ENCODE measurements at places on chromosomes 1 and 21.

DNA sequence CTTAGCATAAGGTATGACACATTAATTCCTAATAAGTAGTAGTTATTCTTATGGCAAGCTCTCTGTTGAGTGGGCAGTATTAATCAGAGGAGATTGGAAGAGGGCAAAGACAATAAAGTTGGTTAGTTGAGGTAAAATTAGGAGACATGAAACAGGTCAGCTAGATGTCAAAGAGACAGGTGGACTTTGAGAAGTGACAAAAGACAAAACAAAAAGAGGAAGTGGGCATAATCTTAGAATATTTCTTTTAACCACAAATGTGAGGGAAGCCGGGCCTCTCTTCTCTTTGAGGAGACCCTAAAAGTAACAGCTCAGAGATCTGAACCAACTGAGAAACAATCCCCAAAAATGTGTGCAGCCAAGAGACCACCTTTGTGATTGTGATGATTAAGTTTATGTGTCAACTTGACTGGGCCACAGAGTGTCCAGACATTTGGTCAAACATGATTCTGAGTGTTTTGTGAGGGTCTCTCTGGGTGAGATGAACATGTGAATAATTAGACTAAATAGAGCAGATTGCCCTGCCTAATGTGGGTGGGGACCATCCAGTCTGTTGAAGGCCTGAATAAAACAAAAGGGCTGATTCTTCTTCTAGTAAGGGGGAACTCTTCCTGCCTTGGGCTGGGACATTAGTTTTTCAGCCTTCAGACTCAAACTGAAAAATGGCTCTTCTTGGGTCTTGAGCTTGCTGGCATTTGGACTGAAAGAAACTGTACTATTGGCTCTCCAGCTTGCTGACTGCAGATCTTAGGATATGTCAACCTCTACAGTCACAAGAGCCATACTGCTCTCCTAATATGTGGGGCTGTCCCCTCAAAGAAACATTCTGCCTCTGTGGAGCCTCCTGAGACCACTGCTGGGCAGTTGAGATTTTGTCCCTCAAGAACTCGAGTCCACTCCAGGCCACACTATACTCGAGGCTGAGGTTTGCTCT is 40.0 kb downstream of the FCRL5 start:
- DNase-seq: no peak

DNA sequence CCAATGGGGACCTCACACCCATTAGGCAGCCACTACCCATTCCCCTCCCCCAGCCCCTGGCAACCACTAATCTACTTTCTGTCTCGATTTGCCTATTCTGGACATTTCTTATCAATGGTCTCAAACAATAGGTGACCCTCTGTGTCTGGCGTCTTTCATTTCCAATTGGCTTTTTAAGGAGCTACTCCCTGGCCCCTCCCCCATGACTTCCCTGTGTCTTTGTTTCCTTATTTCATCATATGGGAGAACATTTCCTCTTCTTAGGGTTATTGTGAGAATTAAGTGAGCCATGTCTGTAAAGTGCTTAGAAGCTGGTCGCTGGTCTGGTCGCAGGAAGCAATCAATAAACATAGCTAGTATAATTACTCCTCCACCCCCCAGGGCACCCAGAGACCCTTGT is 80.9 kb downstream of the SPSB1 start:
- no peak for DNase-seq

DNA sequence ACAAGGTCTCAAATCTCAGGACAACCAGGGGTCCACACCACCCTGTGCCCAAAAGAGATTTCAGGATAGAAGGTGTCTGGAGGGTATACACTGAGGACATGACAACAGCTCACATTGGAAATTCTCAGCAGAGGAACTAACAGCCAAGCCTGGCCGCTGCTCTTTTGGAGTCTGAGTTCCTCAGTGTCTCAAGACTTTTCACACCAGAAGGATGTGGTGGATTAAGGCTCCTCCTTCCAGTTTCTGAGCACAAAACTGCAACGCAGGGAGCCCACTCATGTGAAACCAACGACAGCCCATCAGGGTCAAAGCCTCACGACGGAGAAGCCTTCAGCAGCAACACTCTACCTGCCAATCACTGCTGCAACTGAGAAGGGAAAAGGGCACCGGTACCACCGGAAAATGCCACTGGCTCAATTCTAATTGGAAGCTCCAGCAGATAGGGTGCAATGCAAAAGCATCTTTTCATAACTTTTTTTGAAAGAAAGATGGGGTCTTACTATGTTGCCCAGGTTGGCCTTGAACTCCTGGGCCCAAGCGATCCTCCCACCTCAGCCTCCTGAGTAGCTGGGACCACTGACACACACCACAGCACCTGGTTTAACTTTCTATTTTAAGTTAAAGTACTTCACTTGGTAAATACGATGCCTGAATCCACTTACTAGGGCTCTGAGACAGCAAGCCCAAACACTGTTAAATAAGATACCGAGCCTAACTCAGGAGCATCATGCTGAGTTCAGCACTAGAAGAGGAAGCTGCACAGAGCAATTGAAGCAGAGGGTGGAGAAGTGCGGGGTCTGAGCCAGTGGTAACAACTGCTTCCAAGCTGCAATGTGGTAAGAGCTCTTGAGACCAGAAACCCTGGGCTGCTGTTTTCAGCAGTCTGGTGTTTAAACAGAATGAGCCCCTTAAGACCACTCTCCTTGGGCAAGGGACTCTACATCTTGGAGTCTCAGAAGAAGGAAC is 7.8 kb downstream of the CAPZB start:
- peak; percentile 43 for DNase-seq

DNA sequence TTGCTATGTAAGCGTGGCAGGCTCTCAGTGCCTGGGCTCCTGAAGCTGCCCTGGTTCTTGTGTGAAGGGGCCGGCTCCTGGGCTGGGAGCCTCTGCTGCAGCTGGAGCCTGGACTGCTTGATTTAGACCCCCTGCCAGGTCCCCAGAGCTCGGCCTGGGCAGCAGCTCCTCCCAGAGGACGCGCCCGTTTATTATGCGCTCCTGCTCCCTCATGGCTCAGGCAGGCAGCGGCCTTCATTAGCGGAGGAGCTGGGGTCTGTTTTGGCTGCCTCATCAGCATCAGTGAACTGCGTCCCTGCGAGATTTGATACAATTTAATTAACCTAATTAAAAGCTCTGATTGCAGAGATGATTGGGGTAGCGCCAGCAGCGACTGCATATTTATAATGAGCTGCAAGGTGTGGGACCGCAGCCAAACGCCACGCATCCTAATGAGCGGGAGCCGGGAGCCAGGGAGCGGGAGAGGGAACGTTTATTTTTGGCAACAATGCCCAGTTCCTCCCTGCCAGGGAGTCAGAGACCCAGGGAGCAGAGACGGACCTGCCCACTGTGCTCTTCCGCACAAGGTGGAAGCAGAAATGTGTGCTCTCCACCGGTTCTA is 16.6 kb downstream of the UTP11 start:
- no peak for DNase-seq

DNA sequence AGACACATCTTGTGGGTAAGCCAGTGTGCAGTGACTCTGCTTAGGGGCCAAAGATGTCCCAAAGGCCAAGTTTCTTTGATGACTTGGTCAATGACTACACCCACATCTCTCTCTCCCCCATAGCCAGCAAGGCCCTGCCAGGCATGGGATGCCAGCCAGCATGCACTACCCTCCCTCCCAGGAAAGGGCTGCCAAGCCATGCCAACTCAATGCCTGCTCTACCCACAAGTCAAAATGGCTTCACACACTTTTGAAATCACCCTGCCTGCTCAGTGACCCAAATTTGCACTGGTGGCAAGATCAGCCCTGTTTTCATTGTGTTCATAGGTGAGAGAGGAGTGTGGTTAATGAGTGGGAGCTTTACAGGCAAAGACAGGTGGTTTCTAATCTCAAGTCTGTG is 112.5 kb downstream of the MATN1 start:
- DNase-seq: no peak

DNA sequence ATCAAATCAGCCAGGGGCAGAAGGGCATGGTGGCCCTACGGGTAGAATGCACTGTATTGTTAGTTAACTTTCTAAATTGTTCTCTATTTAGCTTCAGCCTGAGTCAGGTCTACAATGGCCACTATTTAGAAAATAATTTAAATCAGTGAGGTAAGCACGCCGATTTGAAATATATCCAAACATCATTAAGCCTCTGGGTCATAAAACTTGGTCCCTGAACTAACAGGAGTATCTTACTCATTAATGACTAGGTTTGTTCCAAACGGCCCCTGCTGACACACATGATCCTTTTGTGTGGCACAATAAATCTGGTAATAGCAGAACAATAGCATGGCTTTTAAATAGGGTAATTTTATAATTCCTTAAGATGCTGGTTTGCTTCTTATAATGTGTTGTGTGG is 48.4 kb downstream of the STX6 start:
- no peak for DNase-seq

GRCh38 chr21:45187646-45188045 is 100.0 kb downstream of the POFUT2 start:
- no peak for DNase-seq

DNA sequence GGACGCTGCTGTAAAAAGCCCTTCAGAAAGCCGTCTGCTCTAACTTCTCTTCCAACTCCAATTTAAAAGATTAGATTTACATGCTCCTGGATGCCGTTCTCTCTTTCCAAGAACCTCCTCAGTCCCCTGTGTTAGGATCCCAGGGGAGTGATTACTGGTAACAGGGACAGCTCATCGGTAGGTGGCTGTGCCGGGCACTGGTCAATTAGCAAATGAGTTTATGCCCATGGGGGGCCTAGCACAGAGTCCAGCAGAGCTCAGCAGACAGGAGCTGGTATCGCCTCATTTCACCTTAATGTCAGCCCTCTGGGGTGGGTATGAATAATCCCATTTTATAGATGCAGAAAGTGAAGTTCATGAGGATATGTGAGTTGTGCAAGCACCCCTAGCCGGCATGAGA is 191.9 kb downstream of the GRIK3 start:
- no peak for DNase-seq

DNA sequence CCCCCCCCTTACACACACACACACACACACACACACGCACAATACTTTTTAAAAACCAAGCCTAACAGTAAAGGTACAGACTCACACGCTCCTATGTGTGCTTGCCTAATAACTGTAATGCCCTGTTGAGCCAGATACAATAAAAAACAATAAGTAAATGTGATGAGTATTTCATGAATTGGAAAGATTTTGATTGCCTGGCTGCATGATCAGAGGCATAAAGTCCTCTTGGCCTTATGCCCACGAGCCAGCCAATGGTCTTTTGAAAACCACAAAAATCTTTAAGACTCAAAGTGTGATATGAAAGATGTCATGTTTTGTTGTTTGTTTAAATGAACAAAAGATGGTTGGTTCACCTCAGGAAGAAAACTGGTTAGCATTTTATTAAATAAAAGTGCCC is 441.9 kb upstream of the ZRANB2 start:
- no peak for DNase-seq

DNA sequence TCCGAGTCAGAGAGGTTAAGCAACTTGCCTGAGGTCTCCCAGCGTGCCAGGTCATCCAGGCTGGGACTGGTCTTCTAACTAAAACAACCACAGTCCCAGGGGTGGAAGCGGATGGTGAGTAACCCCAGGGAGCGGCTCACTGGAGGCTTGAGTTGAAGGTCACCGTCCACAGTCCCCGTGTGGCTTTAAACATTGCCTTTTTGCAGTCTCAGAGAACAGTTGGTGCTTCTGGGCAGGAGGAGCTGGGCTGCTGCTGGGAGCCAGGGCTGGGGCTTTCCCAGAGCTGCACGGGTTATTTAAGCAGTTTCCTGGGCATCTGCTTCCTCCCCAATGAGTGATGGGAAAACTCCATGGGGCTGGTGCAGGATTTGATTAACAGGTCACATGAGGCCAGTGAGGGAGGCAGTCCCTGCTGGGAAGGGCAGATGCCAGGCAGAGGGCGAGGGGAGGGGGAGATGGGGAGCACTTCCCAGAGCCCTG is 12.3 kb downstream of the ARHGEF10L start:
- no peak for DNase-seq

DNA sequence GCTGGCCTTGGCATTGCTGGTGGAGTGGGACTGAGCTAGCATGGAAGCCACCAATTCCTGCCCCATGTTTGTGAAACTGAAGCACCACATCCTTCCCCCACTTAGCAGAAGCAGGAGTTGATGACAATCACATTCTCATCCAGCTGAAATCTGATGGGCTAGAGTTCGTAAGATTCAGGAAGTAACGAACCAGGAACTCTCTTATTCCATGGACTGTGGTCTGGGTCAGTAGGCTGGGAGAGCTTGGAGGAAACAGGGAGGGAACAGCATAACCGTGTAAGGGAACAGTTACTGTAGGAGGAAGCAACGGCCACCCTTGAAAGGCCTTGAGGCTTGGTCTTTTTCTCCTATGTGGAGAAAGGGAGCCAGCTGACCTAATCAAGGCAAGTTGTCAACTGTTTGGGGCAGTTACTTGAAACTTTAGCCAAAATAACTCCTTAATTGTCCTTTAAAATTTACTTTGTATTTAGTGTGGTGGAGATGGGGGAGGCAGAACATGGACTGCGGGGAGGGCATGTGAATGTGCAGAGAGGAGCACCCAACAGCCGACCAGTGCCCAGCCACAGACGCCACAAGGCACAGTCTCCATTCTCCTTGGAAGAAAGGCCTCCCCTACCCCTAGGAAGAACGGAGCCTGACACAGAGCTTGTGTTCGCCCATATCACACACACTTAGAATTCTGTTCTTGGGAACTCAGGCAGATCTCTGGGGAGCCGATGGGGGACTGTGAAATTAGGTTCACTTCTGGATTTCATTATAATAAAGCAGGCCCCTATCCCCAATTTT is 2.0 kb upstream of the COQ8A start:
- no peak for DNase-seq
